Stimulated activated CD4-positive, alpha-beta T cell treated with anti-CD3 and anti-CD28 coated beads, Interleukin-1b, Interleukin-23, amount 100 ng/mL, for 1 hour (primary cell): ENCODE measurements at places on chromosomes 13 and 19.

DNA sequence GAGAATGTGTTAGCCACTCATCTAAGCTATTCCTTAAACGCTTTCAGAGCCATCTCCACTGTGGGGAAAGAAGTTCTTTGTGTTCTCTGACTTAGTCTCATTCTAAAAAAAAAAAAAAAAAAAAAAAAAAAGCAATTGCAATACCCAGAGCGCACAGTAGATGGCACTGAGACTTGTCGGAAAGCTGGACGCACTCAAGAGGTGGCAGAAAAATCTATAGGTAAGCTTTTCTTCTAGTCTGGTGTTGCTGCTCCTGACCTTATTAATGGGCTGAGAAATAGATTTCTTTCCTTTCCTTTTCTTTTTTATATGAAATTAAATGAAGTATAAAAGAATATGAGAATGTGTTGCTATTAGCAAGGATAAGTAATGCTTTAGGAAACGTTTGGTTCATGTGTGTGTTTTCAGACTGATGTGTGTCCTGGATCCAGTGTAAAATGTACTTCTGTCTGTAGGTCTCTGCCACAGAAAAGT, 4.7 kb upstream of the GJB2 start:
- DNase-seq, result no peak

DNA sequence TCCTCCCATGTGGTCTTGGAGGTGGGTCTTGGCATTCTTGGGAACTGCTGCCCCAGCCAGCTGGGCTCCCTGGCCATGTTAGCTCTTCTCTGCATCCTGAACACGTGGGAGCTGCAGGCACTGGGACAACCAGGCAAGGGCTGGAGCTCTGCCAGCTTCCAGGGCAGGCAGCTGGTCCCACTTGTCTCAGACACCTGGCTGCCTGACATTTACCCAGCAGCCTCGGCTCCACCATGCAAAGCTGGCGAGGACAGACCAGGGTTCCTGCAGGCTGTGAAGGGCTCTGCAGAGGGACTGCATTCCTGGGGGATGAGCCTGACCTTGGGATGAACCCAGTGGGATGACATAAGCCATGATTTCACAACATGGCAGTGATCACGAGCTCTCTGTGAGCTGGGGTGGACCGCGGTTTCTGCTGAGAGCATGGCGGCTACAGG, 99.0 kb upstream of the TSHZ3 start:
- no peak for DNase-seq

DNA sequence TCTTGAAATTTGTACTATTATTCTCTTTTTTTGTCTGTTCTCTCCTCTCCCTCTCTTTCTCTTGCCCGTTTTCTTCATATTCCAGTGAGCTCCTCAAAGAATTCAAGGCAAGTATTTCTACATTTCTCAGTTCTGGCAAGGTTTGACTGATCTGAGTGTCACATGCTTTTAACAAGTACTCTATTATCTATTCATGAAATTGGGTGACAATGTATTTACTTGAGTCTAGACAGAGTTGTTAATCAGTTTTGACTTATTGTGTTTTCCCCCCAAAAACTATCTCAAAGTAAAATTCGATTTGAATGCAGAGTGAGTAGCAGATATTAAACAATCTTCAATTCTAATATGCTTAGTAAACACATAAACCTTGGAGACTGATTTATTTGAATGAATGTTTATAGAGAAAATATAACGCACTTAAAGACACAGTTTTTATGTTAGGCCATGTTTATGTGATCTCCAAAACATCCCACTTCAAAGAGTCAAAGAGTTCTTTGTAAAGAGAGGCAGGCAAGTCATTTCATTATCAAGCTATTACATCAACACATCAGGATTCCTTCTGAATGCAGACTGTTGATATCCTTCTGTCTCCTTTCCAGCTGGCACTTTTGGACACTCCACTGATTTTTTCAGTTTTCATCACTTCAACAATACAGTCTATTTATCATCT, 166.6 kb downstream of the SLITRK6 start:
- DNase-seq, result no peak

GRCh38 chr13:43872181-43872580, 7.4 kb downstream of the CCDC122 start:
- no peak for DNase-seq

DNA sequence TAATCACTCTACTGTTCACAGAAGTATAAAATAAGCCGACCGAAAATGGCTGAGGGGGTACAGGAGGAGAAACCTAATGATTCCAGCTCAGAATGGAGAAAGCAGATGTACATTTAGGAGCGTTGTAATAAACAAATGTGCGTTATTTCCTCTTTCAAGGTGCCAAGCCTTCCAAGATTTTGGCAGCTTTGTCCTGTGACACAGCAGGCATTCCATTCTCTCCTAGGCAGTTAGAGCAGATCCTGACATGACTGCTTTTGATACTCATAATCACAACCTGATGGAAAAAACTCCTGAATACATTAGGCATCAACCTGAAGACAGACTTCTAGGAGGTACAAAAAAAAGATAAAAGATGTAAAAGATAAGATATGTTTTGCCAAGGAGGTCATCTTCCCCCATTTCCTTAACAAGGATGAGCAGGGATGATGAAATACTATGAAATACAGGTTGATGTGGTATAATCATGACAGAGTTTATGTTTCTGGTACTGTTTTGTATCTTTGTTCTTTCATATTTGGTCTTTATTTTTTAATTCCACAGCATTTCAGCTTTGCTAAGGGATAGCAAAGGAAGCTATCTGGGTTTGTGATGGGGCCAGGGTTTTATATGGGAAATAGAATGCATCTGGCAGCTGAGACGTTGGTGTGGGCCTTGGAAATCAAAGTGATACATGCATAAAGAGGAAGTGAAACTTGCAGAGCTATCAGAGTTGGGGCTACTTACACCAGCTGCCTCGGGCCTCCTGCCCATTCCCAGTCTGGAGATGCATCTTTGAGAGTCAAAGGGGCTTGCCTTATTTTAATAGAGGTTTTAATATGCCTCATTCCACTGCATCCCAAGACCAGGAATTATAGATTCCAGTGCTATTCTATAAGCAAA, 222.5 kb downstream of the OXGR1 start:
- no peak for DNase-seq

DNA sequence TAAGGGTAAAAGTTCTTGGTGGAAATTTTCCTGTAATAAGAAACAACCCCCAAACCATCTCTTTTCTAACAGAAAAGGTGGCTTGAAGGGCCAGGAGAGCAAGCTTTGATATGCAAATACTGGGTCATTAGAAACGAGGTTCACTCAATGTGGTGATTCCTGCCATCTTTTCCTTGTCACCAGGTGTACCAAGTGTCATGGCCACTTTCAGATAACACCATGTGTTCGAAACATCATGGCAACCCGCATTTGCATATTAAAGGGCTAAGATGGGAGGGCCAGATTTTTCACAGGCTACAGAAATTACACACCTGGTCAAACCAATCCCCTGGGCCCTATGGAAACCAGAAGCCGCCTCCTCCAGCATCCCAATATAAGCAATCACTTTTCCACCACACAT, 15.3 kb downstream of the LGALS16 start:
- DNase-seq, result no peak
